ENCODE measurements at places on chromosomes 4 and X. TPM values are rescaled to one million over a fixed set of nuclear protein-coding genes. Genes with fewer than 3 reads are reported as not detected.

The HMX1 gene
- total RNA-seq = not detected

The CFAP99 gene
- total RNA-seq = not detected

The DUSP9 gene
- total RNA-seq = not detected

DNA sequence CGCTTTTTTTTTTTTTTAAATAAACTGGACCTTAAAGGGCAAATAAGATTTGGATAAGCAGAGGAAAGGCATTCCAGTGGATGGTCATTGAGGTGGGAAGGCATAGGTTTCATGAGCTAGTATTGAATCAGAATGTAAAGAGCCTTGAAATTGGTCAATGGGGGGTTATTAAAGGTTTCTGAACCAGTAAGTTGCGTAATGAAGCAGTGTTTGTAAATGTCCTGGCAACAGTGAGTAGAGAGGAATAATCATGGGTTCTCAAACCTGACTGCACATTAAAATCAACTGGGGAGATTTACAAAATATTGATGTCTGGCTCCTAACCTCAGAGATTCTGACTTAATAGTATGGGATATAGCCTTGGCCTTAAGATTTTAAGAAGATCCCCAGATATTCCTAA, 23.2 kb upstream of the AMOT start:
- DNase-seq = no peak

DNA sequence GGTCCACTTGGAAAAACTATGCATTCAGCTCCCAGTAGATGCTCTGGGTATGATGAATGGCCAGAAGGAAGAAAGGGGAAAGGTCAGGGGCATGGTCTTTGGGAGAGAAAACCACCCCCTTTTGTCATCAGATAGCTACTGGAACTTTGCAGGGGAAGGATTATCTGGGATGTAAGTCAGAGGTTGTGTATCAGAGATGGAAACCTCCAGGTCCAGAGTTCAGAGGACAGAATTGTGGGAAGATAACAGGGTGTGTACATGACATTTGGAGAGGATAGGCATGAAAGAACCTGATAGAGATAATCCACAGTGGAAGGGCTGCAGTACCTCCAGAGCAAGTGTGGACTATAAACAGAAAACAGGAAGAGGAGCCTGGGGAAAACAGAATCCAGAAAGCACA, 262.7 kb downstream of the SPRY1 start:
- no peak for DNase-seq

DNA sequence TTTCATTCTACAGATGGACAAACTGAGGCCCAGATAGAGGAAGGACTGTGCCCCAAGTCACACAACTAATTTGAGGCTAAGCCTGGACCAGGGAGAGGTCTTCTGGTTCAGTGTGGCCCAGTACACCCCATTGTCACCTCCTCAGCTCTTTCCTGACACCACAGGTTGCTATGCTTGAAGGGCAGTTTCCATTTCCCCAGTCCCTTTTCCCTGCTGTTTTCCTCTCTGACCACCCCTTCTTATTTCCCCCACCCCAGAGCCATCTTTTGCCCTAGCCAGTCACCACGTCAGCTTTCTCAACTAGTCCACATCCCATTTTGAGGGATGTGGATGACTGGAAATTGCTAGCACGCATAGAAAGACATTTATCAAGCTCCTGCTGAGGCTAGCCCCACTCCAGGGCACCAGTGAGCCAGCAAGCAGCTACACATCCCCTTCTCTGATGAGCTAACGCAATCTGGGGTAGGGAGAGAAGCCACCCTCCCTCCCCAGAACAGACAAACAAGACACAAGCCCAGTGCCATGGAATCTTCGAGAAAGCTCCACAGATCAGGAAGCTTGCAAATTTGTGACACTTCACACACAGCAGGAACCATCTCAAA, 1.3 kb downstream of the GABRE start:
- DNase-seq = no peak
